Lower lobe of right lung (tissue), 2 donors: ENCODE measurements at places on chromosomes 16 and 17. TPM values are rescaled to one million over a fixed set of nuclear protein-coding genes. Genes with fewer than 3 reads are reported as not detected.

The PDIA2 gene
- not detected for total RNA-seq

The TBC1D3G gene
- total RNA-seq: not detected

The LRRC37A gene
- total RNA-seq: 3.3 TPM

The GAS7 gene
- total RNA-seq: 54.1 TPM

The CMTM3 gene
- total RNA-seq: 35.8 TPM

The DNAAF8 gene
- total RNA-seq: 3.4 TPM

The BAIAP3 gene
- total RNA-seq: 8.4 TPM

The CES3 gene
- total RNA-seq: 2.5 TPM

The COL1A1 gene
- total RNA-seq: 142 TPM

The MPDU1 gene
- total RNA-seq: 55.3 TPM

The KRTAP2-3 gene
- total RNA-seq: not detected

The NOXO1 gene
- 1.7 TPM for total RNA-seq

The KRTAP17-1 gene
- not detected for total RNA-seq

The SOST gene
- total RNA-seq: not detected

The MLLT6 gene
- total RNA-seq: 135 TPM

The STX1B gene
- 0.32 TPM for total RNA-seq
